Fibroblast of skin of right biceps (primary cell): ENCODE measurements at places on chromosomes 2 and 18.

DNA sequence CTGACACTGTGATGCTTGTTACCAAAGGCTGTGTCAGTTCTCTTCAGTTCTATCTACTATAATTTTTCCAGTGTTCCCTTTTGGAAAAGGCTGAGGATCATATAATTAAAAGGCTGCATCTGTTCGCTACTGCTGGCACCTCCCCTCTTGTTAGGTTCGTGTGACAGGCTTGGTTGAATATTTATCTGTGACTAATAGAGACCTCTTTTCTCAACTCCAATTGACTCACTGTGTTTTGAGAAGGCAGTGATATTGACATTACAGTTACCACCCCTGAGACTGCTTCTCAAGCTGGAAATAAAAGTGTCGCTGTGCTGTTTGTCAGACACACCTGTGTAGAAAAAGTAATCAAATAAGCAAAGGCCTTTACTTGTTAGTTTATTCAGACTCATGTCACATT is 205.5 kb upstream of the KCNH7 start:
- DNase-seq = no peak

DNA sequence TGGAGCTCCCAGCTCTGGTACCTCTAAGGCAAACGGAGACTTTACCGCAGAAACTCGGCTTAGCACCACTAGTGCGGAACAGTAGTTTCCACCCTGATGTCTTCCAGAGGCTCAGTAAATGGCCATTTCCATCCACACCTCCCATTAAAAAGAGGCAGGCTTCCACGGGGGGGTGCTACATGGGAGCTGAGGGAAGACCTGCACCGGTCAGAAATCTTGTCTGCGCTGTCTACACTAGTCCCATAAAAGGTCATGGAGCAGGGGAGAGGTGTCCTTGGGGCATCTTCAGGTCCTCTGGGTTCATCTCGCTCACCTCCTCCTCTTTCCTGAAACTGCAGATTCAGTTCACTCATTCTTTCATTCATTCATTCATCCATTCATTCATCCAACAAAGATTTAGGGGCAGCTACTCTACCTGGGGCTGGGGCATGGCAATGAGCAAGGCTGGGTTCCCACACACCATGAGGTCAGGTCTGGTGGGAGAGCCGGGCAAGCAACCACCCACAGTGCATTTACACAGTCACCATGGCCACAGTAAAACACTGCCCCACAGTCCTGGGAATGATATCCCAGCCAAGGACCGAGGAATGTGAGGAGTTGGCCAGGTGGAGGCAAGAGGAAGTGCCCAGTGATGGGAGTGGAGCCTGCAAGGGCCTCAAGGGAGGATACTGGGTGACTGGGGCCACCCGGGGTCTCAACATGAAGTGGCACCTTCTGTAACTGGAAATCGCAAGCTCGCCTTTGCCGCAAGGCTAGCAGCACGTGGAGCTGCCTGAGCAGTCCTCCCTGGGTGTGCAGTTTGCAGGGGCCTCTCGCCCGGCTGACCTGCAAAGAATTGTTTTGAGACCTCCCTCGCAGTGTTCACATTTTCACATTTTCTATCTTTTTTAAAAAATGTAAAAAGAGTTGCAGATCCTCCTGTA is 180.2 kb upstream of the RAB6C start:
- DNase-seq = no peak

GRCh38 chr2:140893685-140894084 is 1237.1 kb downstream of the LRP1B start:
- DNase-seq = peak; percentile 87

GRCh38 chr18:42925036-42925435 is 190.4 kb downstream of the RIT2 start:
- DNase-seq = peak; percentile 6

DNA sequence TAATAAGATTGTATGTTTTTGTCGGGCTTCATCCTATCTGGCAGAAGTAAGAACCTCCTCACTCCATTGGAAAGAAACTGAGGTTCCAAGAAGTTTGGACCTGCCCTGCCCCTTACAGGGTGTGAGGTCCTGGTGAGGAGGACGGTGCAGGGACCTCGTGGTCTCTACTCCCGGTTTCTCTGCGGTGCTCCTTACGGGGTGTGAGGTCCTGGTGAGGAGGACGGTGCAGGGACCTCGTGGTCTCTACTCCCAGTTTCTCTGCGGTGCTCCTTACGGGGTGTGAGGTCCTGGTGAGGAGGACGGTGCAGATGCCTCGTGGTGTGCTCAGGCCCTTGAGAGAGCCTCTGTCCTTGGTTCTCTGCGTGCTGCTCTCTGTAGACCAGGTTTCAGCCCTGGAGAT is 5.2 kb downstream of the CTDP1 start:
- DNase-seq = no peak
